ENCODE measurements at places on chromosomes 12 and 14.

- H3K36me3 ChIP-seq, result peaks cover 17% of the 10 kb centered on the region
- no peak overlapping the region for H3K27ac ChIP-seq
- no peak for DNase-seq
- no peaks in the 10 kb centered on the region for H3K4me1 ChIP-seq
- no peak overlapping the region for H3K4me3 ChIP-seq
Measured at GRCh38 chr12:50419112-50419909, 18.6 kb downstream of the LARP4 start.

DNA sequence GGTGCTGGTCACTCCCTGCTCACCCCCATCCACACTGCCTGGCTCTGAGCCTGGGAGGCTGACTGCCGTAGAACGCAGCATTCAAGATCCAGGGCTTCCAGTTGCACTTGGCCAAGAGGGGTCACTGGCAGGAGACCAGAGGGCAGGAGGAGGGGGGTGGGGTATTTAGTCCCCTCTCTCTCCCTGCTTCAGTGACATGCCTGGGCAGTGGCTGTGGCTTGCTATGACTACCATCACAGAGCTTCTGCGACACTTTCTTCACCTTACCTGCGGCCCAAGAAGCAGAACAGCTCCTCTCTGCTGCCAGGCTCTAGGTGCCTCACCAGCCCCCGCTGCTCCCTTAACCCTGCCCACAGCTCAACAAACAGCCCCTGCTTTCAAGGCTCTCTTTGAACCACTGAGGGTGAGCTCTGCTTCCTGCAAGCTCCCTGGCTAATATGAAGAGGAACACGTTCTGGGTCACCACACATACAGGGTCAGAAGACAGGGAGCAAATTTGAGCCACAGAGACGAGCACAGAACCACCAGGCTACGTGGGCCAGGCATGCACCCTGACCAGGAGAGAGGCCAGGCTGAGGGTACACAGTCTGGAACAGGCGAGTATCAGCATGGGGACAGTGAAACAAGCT is 55.7 kb downstream of the ITPK1 start:
- no peaks in the 10 kb centered on the region for H3K27me3 ChIP-seq
- DNase-seq, result no peak
- H3K4me1 ChIP-seq, result peaks cover 19% of the 10 kb centered on the region
- peak overlapping the region; percentile 0 for H3K27ac ChIP-seq
- H3K4me3 ChIP-seq, result no peak overlapping the region
- H3K36me3 ChIP-seq, result no peaks in the 10 kb centered on the region

- no peaks in the 10 kb centered on the region for H3K27me3 ChIP-seq
- DNase-seq, result no peak
- H3K36me3 ChIP-seq, result peaks cover 18% of the 10 kb centered on the region
- H3K4me1 ChIP-seq, result peaks cover 3% of the 10 kb centered on the region
- no peak overlapping the region for H3K27ac ChIP-seq
- H3K4me3 ChIP-seq, result no peak overlapping the region
Measured at GRCh38 chr14:89474464-89474863, 57.4 kb upstream of the FOXN3 start.

- no peaks in the 10 kb centered on the region for H3K36me3 ChIP-seq
- no peak for DNase-seq
- H3K27me3 ChIP-seq, result peaks cover 79% of the 10 kb centered on the region
- H3K27ac ChIP-seq, result no peak overlapping the region
- H3K4me3 ChIP-seq, result no peak overlapping the region
Measured at GRCh38 chr12:132337557-132337956, 8.2 kb upstream of the GALNT9 start.

DNA sequence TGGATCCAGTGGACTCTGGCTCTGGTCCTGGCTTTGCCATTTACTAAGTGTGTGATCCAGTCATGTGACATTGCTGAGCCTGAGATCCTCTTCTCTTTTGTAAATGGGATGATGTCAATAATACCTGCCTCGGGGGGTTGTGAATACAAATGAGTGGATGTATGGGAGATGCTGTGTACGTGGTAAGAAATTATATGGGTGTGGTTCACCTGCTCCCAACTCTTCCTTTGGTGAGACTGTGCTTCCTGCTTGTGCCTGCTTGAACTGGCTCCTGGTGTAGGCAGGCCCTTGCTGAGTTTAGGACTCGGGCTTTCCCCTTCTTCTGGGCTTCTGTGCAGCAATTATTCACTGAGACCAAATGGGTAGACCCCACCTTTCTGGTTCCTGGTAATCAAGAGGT is 189.5 kb upstream of the FRMD6 start:
- peaks cover 11% of the 10 kb centered on the region for H3K4me1 ChIP-seq
- no peaks in the 10 kb centered on the region for H3K36me3 ChIP-seq
- H3K27ac ChIP-seq, result no peak overlapping the region
- DNase-seq, result no peak
- no peaks in the 10 kb centered on the region for H3K27me3 ChIP-seq

DNA sequence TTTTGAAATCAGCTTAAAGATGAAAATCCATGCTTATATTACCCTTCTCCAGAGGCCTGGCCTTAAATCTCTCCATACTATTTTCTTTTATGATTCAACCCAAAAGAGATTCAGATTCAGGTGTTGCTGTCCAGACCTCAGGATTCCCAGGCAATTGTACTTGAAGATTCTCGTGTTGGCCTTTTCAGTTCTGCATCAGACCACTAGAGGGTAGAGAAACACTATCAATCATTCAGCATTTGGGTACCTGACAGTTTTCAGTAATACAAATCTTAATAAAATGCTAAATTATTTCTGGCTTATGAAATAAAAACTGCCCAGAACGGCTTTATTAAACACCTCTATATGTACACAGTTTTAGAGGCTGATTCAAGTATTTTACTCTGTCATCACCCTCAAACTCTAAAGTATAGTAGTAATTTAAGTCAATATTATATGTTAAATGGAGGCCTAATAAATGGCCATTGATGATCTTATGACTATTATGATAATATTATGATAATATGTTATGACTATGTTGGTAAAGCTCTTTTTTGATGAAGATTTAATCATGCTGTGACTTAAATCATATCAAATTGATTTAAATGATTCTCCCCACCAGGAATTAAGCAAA is 301.1 kb downstream of the DUSP6 start:
- H3K36me3 ChIP-seq, result peaks cover 4% of the 10 kb centered on the region
- peaks cover 3% of the 10 kb centered on the region for H3K4me1 ChIP-seq
- DNase-seq, result no peak
- no peaks in the 10 kb centered on the region for H3K27me3 ChIP-seq
- H3K27ac ChIP-seq, result no peak overlapping the region
- no peak overlapping the region for H3K4me3 ChIP-seq

All from mesothelial cell of epicardium (in vitro differentiated cells).